ENCODE measurements at places on chromosomes 6 and 20.

GRCh38 chr20:17538517-17539170 lies 7.5 kb upstream of the BFSP1 start:
- DNase-seq, result no peak

- peak; percentile 59 for DNase-seq
Measured at GRCh38 chr6:39934131-39934757, at the start of gene MOCS1. MOCS1 (minus strand) TSS chr6:39934462; CDS start chr6:39934417, 45 bp downstream.

DNA sequence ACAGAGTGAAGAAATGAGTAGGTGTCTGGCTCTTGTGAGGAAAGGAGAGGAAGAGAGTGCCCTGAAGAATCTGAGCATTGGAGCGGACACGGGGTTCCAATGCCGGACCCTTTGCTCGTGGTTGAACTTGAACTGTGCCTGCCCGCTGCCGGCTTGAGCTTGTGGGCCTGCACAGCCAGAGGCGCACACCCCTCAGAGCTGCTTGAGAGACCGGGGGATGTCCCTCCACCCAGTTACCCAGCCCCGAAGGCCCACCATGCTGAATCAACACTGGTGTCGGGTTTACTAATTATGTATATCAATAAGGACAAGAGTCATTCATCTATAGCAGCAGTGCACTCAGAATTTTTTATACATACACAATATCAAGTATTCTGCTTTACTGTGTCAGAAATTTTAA lies 218.3 kb upstream of the CST7 start:
- DNase-seq, result no peak

GRCh38 chr6:151136141-151136755 lies 103.5 kb upstream of the AKAP12 start:
- DNase-seq, result no peak

GRCh38 chr6:3737831-3738210 lies 13.7 kb downstream of the PXDC1 start:
- no peak for DNase-seq

GRCh38 chr20:35583636-35584560 lies 31.7 kb upstream of the SPAG4 start:
- no peak for DNase-seq

DNA sequence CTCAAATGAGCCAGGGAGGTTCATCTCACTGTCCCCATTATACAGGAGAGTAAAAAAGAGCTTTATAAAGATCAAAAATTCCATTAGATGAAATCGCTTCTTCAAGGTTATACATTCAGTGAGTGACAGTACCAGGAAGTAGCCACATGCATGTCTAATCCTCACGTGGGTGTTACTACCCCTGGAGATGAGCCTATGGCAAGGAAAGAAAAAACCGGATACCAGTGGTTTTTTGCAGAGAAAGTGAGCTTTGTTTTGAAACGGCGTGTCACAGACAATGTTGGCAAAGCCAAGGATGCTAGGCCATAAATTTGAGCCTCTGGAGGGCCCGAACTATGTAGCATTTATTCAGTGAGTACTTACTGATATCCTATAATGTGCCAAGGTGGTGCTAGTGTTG lies 215.0 kb upstream of the RIN2 start:
- no peak for DNase-seq

DNA sequence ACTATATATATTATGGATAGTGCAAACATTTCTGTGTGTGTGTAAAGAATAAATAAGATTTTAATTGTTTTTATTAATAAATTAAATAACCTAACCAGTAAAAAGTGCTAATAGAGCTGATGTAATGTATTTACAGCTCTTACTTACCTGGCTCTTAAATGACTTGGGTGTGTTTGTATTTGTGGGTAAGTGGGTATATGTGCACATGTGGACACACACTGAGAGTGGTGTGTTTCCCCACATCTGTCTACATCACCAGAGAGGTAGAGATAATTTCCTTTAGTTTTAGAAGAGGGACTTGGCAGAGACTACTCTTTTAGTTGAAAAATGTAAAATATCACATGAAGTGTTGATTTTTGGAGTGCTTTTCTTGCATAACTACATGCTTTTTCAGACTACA lies 76.0 kb downstream of the UST start:
- no peak for DNase-seq

- DNase-seq, result no peak
Measured at GRCh38 chr6:114195027-114195365, 147.8 kb downstream of the HS3ST5 start.

GRCh38 chr6:81739230-81740195 lies 13.0 kb downstream of the TENT5A start:
- DNase-seq, result no peak

GRCh38 chr6:46325561-46326530 lies 155.1 kb upstream of the ENPP5 start:
- DNase-seq, result no peak

DNA sequence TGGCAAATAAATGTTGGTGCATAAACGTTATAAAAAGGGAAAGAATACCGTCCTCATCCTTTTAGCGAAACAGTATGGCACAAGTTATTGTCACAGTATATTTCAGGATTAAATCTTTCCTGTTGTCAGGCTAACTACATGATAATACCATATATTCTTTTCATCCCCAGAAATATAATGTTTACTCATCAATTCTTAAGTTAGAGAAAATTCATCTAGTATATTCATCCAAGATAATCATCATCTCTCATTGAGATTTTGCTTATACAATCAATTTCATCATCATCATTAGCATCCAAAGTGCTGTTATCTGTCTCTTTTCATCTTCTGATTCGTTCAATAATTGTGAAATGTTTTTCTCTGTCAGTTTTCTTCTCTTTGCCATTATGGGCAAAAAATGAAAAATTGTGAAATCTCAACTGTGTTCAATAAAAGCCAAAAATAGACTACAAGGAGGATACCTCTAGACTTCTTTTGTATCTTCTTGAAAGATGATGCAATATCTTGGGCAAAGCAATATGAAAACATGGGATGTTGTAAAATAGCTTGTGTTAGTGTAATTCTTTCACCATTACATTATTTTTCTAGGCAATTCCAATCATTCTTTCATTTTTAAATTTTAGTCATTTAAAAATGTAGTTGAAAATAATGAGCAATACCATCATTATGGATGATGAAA lies 2.6 kb downstream of the SPACA1 start:
- DNase-seq, result no peak

GRCh38 chr6:80203283-80203682 lies 96.8 kb downstream of the BCKDHB start:
- no peak for DNase-seq

DNA sequence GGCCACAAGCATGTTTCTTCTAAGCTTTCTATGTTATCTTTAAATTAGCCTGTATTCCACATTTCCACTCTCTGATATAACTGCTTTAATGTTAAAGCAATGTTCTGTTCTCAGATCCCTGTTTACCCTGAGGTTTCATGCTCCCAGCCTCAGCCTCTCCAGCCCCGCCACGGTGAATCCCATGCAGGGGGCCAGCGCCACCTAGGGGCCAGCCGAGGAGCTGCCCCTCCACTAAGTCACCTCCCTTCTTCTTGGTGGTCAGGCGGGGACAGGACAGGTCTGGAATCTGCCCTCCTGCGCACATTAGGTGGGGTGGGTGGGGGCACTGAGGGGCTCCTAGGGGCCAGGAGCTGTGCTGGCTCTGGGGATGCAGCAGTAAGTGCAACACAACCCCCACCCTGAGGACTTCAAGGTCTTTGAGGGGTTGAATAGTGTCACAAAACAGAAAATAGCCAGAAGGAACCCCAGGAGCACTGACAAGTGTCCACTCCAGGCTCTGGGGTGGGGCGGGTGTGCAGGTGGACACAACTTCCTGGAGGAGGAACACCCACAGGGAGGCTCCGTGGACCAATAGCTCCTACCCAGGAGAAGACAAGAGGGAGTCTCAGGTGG lies 61.6 kb downstream of the RAB44 start:
- DNase-seq, result peak; percentile 54

DNA sequence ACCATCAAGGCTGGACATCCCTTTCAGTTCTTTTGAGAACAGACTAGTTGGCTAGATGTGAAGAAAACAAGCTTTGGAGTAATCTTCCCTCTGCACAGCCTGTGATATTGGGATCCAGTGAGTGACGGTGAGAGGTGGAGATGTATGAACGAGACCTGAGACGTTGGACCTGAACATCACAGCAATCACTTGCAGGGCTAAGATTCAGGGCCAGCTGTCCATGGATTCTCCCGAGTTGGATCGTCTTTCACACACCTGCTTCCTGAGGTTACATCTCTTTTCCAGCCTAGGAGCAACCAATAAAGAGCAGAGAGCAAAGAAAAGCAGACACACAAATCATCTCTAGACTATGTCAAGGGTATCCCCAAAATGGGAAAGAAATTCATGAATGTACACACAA lies 30.0 kb upstream of the TMEM14A start:
- no peak for DNase-seq

GRCh38 chr6:50198245-50198644 lies 148.5 kb upstream of the DEFB112 start:
- DNase-seq, result no peak

- no peak for DNase-seq
Measured at GRCh38 chr6:94027374-94027773, 608.0 kb upstream of the EPHA7 start.

DNA sequence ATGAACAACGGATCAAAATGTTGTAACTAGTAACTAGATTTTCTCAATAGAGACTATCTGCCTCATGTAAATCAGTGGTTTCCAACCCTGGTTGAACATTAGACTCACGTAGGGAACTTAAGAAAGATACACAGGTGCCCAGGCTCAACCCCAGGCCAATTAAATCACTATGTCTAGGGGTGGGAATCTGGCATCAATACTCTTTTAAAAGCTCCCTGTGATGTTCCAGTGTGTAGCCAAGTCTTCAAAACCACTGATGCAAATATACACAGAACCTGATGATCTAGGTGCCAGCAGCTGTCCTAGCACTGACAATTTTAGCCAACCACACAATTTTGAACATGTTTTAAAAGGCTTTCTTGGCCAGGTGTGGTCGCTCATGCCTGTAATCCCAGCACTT lies 128.7 kb downstream of the TBC1D32 start:
- no peak for DNase-seq

GRCh38 chr20:54021446-54022235 lies 48.8 kb downstream of the BCAS1 start:
- no peak for DNase-seq

DNA sequence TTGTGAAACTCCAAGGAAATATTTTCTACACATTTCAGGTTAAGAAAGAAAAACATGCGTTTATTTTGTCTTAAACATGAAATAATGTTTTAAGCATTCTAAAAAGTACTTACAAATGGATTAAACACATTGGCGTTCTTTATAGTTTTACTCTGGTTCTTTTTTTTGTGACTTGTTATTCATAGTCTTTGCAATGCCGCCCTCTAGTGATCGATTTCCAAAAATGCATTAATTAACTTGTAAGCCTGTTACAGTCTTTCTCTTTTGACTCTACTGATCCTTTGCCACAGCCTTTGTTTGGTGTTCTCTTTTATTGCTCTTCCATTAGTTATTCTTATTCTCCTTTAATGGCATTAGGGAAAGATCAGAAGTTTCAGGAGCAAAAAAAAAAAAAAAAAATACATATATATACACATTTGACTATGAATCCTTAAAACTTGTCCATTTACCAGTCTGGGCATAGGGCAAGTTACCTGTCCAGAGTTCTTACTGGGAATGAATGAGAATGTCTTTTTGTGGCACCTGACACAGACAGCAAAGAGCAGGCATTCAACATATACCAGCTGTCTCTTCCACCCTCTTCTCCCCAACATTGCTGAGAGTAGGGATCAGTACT lies 59.9 kb downstream of the MACROD2 start:
- DNase-seq, result peak; percentile 48

DNA sequence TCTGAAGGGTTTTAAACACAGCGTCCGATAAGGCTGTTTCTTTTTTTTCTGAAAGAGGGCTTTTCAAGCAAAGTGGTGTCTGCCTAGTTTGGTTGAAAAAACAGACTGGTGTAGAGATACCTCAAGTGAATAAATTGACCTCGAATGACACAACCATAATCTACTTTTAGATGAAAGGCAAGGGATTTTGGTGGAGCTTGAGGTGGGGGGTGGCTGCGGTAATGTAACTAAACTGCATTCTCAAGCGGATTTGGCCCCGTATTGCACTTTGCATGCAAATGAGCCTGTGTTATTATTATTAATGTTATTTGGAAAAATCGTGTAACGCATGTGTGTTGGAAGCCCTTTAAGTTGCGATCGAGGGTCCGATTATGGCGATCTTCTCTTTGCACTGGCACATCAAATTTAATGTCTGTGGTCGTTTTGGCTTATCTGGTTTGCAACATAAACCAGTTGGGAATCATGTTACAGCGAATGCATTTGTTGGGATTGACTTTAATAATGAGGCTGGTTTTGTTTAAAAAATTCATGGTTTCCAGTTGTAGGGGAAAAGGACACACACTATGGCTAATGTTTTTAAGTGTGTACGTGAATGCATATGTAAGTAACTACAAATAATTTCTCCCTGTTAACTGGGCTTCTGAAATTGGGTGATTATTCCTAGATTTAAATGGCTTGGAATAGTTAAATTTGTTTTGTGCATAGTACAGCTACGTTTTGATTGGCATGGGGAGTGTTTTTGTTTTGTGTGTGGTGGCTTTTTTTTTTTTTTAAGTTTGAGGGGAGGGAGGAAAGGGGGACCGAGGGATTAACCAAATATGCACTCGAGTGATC lies 1.0 kb downstream of the JARID2 start:
- no peak for DNase-seq

GRCh38 chr6:116877743-116878142 lies 701 bp downstream of the RFX6 start:
- DNase-seq, result no peak

DNA sequence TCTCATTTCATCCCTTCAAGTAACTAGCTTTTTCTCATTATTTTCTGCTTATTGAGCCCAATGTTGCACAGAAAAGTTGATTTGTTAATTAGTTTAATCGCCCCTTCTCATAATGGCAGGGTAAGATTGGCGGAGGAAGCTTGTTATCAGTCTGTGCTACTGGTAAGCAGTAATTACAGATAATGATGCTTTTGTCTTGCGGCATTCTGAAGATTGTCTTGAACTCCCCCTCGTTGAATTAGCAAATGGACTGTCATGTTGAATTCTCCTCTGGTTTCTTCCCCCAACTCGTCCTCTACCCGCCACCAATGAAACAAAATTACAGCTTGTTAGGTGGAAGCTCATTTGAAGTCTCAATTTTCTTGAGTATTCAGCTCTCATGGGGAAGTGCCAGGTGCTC lies 39.4 kb downstream of the PRDM13 start:
- no peak for DNase-seq

DNA sequence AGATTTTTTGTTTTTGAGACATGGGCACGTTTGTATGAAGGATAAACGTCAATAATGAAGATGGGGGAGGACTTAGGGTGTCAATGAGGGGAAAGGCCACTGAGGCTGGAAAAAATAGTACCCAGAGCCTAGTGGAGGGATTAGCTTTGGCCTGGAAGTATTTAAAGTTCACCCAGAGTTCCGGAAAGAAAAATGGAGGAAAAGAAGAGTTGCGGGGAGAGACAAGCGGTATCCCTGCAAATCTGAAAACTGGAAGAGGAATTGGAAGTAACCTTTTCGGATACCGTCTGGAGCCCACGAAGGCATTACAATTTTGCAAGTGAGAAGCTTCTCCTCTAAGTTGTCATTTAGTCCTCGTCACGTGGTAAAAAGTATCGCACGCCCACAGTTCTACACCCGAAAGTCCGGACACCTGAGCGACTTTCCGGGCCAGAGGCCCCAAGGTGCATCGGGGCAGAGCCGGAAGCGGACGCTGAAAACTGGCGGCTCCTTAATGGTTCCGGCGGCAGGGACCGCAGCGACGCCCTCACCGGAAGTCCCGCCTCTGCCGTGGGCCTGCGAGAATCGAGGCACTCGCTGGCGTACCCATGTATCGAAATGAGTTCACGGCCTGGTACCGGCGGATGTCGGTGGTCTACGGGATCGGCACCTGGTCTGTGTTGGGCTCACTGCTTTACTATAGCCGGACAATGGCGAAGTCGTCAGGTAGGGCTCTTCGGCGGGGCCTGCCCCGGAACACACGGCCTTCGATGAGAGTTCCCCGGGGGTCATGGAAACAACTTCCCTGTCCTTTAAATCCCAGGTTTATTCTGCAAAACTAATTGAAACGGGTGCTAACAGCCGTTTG lies at the start of gene SMIM26:
Gene SMIM26, plus strand, starts transcription at position 541 of the 847 bp plus-strand sequence. Its CDS starts 47 bp downstream, at position 588.
- peak; percentile 91 for DNase-seq
